SJCRH30 (cell line): ENCODE measurements at places on chromosomes 3 and 15.

DNA sequence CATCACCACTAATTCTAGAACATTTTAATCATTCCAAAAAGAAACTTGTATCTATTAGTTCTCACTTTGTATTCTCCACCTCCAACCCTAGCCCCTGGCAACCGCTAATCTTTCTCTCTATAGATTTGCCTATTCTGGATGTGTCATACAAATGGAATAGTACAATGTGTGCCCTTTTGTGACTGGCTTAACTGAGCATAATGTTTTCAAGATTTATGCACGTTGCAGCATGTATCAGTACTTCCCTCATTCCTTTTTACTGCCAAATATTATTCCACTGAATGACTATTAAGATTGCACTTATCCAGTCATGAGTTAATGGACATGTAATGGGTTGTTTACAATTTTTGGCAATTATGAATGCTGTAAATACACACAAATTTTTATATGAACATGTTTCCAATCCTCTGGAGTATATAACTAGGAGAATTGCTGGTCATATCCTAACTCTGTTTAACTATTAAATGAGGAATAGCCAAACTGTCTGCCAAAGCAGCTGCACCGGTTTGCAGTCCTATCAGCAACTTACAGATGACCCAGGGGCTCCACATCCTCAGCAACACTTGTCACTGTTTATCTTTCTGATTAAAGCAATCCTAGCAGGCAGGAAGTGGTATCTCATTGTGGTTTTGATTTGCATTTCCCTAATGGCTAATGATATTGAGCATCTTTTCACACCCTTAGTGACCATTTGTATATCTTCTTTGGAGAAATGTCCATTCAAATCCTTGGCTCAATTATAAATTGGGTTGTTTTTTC lies 42.9 kb downstream of the DCUN1D1 start:
- H3K4me1 ChIP-seq, result peaks cover 6% of the 10 kb centered on the region
- no peaks in the 10 kb centered on the region for H3K27me3 ChIP-seq
- no peak overlapping the region for H3K4me3 ChIP-seq
- H3K36me3 ChIP-seq, result peaks cover under 1% of the 10 kb centered on the region; the same call in 1 of the 2 replicates
- DNase-seq, result peak; percentile 60

DNA sequence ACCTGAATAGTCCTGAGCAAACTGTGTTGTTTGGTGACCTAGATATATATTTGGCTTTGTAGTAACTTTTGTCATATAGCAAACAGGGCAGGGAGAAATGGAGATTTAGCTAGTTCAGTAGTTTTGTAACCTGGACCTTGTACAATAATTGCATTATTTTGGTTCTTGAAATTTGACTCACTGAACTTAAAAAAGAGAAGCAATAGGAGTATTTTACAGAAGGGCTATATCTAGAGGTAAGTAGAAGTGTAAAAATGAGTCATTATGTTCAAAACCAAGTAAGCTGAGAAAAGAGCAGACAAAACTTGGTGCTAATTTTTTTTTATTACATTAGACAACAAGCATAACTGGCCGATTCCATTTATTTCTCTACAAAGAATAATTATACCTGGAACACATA lies 505.4 kb downstream of the ZIC1 start:
- no peaks in the 10 kb centered on the region for H3K36me3 ChIP-seq
- DNase-seq, result no peak
- no peaks in the 10 kb centered on the region for H3K4me1 ChIP-seq
- H3K27ac ChIP-seq, result no peak overlapping the region

DNA sequence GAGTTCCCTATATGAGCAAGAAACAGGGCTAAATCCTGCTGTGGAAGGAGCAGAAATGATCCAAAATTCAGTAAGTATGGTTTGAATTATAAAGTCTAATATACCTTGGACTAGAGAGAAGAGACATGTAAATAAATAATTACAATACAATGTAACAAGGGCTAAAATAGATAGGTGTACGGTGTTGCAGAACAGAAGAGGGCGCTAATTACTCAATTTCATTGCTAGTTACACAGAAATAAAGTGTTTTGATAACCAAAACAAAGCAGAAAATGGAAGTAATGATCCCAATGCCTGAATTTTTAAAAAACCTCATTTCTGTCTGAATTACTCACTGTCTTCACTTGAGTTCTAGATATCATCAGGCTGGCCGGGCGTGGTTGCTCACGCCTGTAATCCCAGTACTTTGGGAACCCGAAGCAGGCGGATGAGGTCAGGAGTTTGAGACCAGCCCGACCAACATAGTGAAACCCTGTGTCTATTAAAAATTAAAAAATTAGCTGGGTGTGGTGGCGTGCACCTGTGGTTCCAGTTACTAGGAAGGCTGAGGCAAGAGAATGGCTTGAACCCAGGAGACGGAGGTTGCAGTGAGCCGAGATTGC lies 8.3 kb upstream of the PLCH1 start:
- H3K4me1 ChIP-seq, result peaks cover 9% of the 10 kb centered on the region; the same call in 1 of the 2 replicates
- no peak overlapping the region for H3K4me3 ChIP-seq
- no peaks in the 10 kb centered on the region for H3K36me3 ChIP-seq
- H3K27me3 ChIP-seq, result no peaks in the 10 kb centered on the region
- no peak overlapping the region for H3K27ac ChIP-seq
- DNase-seq, result peak; percentile 35

GRCh38 chr3:169772305-169772896 lies 795 bp upstream of the MYNN start:
- peak; percentile 85 for DNase-seq
- H3K27ac ChIP-seq, result peak overlapping the region; percentile 81
- no peaks in the 10 kb centered on the region for H3K27me3 ChIP-seq
- peaks cover 16% of the 10 kb centered on the region for H3K36me3 ChIP-seq

DNA sequence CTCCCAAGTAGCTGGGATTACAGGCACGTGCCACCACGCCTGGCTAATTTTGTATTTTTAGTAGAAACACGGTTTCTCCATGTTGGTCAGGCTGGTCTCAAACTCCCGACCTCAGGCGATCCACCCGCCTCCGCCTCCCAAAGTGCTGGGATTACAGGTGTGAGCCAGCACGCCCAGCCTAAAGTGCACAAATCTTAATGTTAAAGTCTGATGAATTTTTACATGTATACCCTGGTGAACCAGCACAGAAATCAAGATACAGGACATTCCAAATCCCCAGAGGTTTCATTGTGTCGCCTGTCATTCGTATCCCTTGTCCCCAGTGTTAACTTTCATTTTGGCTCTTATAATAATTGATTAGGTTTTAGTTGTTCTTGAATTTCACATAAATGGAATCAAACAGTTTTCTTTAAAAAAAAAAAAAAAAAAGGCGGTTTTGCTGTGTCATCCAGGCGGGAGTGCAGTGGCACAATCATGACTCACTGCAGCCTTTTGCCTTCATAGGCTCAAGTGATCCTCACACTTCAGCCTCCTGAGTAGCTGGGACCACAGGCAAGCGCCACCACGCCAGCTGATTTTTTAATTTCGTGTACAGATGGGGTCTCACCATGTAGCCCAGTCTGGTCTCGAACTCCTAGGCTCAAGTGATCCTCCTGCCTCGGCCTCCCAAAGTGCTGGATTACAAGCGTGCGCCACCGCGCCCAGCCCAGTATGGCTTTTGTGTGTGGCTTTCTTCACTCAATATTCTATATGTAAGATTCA lies 1.5 kb upstream of the TM4SF19 start:
- DNase-seq, result no peak
- no peaks in the 10 kb centered on the region for H3K27me3 ChIP-seq
- peaks cover 17% of the 10 kb centered on the region for H3K4me1 ChIP-seq

DNA sequence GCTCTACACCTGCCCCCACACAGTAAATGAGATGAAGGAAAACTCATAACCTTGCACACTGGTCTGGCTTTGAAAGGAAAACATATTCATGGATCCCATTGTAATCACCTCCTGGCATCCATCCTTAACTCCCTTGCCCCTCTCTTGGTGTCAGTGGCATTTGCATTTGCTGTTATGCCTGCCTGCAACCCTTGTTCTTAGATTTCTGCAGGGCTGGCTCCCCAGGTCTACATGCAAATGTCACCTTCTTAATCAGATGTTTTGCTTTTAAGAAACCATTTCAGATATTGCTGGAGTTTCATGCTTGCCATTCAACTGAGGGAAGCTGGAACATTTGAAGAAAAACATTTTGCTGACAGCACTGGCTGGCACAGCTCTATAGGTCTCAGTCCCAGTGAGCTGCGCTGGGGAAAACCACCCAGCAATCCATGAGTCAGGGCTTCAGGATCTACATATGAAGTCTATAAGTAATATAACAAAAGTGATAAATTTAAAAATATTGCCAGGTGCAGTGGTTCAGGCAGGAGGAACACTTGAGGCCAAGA lies 19.1 kb downstream of the LRRC2 start:
- DNase-seq, result no peak
- H3K27ac ChIP-seq, result no peak overlapping the region
- no peaks in the 10 kb centered on the region for H3K27me3 ChIP-seq
- H3K36me3 ChIP-seq, result no peaks in the 10 kb centered on the region
- no peak overlapping the region for H3K4me3 ChIP-seq
